ENCODE measurements at places on chromosomes 2 and 18. TPM values are rescaled to one million over a fixed set of nuclear protein-coding genes. Genes with fewer than 3 reads are reported as not detected.
A peak's percentile ranks its signal among the peaks of the same experiment; 100 is the strongest.

DNA sequence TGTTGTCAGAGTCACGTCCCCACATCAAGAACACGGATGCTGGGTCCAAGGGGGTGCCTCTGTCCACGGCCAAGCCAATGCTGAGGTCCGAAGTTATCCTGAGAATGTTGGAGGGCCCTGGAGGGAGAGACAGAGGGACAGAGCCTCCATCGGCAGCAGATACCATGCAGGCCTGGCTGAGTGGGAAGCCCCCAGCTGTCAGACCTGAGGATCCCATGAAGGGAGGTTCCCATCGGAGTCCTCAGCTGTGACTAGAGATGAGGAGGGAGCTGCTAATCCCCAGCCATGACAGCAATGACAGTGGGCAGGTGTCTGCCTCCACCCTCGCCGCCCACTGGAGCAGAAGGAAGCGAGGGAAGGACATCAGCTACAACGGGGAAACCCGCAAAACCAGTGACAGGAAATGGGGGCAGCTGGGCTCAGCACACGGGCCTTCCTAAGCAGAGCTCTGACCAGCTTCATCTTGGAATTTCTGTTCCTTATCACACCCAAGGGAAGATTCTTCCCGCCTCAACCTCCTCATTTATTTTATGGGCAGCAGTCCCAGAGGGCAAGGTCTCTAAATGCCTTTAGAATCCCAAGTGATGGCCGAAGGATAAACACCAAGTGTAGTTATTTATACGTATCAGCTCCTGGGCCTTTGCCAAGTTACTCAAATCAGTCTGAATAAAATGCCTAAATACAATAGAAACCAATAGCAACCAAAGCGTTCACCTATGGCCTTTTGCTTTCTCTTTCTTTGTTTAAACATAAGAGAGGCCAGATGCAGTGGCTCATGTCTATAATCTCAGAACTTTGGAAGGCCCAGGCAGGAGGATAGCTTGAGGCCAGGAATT lies 32.2 kb downstream of the FAM178B start:
- no peak for DNase-seq

Gene TMEM247
- not detected for total RNA-seq

Gene FAM124B
- total RNA-seq: 7.9 TPM

DNA sequence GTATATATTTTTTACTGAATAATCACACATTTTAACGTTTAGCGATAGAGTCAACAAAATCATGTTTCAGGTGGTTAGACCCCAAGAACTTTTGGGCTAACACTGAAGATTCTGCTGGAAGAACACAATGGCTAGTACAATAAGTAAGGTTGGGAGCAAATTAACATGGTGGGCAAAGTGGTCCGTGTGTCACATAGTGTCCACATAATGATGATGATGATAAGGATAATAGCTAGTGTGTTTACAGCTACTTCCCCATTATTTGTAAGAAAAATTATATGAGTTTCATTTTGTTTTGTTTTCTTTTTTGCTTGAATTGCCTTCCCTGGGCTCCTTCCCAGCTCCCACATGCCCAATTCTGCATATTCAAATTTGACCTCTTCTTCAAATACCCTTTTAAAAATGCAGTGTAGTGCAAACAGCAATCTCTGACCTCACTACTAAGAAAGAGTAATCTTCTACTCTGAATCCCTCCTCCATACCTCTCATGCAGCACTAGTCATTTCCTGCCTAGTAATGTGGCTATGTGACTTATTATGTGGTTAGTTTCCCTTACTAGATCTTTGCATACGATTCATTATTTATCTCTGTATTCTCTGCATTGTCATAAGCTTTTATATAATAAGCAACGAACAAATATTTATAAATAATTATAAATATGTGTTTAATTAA lies 16.9 kb upstream of the VPS54 start:
- DNase-seq: no peak

DNA sequence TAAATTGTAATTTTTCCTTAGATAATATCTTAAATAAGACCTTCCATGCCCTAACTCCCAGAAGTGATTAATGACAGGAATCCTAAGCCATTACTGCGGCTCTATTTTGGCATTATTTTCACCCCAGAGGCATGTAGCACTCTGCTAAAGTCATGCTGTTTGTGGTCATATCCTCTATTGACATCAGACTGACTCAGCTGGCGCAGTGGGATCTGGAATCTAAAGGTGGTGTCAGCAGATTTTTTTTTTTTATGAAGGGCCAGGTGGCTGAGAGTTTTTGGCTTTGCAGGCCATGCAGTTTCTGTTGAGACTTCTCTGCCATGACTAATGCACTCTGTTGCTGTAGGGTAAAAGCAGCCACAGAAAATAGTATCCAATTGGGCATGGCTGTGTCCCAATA lies 64.1 kb upstream of the ACVR1C start:
- no peak for DNase-seq

Gene MEX3C
- 22.4 TPM for total RNA-seq

DNA sequence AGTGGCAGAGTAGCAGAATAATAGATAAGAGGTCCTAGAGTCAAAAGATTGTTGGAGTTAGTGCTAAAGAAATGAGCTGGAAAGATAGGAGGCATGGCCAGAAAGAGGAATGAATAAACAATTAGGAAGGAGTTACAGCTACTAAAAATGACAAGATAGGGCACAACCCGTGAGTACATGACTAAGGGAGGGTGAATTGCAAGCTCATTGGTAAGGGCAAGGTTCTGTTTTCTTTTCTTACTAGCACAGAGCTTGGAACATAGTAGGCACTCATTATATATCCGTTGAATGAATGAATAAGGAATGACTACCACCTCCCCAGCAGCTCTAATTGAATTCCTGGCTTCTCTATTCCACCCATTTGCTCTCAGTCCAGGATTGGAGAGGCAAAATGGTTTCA lies 5.7 kb upstream of the MARCO start:
- no peak for DNase-seq

DNA sequence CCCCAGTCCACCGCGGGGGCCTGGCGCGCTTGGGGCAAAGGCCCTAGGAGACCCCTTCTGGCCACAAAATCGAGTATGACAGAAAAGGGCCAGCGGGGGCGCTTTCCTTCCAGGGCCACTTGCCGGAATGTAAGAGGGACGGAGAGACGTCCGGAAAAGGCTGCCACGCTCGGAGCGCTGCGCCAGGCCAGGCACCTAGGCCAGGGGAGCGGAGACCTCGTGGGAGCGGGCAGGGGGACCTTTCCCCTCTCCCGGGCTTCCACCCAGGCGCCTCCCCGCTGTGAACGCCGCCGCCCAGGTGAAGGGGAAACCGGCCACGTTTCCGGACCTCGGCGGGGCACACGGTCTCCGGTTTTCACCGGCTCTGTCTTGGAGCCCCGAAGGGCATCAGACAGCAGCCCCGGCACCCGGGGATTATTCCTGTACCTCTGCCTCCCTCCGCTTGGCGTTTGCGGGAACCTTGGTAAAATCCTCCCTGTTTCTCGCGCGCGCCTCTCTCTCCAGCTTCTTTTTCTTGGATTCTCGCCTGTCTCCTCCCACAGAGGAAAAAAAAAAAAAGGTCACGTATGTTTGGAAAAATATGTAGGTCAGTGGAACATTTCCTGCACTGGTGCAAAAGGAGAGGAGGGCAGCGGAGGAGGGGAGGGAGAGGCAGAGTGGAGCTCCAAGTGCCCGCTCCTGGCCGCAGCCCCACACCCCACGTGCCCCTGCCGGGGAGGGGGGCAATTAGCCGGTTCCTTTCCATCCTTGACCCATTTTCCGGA lies 1.2 kb upstream of the NPAS2 start:
- DNase-seq: peak; percentile 71

Measured in breast epithelium (tissue), 4 donors.